ENCODE measurements at places on chromosomes 1 and 21.

GRCh38 chr1:87902830-87903229, 574.1 kb downstream of the LMO4 start:
- DNase-seq = no peak

- no peak for DNase-seq
Observed at GRCh38 chr1:246381452-246381851, 125.6 kb downstream of the SMYD3 start.

- DNase-seq = no peak
Observed at GRCh38 chr1:175646439-175647209, 96.8 kb downstream of the TNR start.

DNA sequence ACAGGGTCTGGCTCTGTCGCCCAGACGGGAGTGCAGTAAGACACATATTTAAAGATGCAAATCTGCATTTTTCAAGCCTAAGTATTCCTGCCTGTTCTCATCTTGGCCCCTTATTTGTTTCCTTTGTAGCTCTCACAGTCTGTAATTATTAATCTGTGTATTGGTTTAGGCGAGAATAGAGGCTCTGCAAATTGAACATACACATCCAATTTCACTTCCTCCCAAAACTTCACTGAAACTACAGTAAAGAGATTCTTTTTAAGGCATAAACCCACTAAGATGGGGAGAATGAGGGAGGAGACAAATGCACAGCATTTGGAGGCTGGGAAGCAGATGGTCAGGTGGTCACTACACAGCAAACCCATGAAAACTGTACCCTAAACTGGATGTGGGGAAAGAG, 21.0 kb downstream of the HMGN2 start:
- DNase-seq = no peak

Data from CD4-positive, CD25-positive, alpha-beta regulatory T cell (primary cell).